ENCODE measurements at places on chromosomes 5 and 9.

DNA sequence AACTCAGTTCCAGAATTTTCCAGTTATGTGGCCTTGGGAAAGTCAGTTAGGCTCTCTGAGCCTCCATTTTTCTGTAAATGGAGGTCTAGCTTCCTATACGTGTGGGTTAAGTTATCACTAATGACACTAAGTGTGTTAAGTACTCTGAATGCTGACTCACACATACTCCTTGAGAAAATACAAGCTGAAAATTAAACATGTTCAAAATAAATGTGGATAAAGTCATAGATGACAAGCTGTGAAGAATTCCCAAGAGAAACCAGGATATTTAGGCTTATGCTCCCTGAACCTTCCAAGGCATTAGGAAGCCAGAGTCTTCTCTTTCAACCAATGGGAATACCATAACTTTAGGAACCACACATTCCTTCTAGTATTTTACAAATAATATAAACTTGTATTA lies 58.1 kb downstream of the ABCA1 start:
- no peak for DNase-seq

DNA sequence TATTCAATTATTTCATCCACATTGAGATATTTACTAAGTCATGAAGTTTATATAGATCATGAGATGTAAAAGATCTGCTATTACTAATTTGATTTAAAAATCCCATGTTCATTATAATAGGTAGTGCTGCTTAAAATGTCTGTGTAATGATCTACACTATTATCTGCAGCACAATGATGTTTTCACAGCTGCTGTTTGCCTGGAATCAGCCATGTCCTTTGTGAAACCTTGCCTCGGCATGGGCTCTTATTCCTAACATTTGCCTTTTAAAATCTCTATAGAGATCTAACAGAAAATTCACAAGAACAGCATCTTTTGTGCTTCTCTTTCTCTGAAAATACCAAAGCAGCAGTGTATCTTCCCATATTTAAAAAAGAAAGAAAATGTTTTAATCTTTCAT lies 444.6 kb downstream of the PTPRD start:
- DNase-seq = no peak

GRCh38 chr9:16364347-16364746 lies 506.1 kb downstream of the BNC2 start:
- no peak for DNase-seq

DNA sequence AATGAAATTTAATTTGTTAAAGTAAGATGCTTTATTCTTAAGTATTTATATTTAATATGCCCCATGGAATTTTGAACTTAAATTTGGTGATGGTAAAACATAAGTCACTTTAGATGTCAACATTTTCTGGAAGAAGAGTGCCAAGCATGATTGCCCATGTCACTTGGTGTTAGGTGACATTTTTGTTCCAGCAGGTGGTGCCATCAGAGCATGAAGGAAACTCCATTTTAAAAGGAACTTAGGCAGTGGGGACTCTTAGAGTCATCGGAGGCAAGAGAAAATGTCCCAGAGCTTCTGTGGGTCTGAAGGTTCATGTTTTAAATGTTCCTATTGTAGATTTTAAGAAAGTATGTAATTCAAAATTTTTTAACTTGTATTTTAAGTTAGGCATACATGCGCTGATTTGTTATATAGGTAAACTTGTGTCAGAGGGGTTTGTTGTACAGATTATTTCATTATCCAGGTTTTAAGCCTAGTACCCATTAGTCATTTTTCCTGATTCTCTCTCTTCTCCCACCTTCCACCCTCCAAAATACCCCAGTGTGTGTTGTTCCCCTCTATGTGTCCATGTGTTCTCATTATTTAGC lies 789.3 kb downstream of the SEMA5A start:
- peak; percentile 54 for DNase-seq

- DNase-seq = peak; percentile 60
These were observed 4.7 kb downstream of the DNAI1 start for GRCh38 chr9:34463098-34463900.
